ENCODE measurements at places on chromosomes 3 and 15. TPM values are rescaled to one million over a fixed set of nuclear protein-coding genes. Genes with fewer than 3 reads are reported as not detected.

Gene CELF6
- not detected for total RNA-seq

Gene C2CD4B
- 36.1 TPM for total RNA-seq

Gene KCNMB2
- not detected for total RNA-seq

Gene TRAT1
- total RNA-seq = not detected

Gene CDC25A
- 10.8 TPM for total RNA-seq

Gene RTP4
- 2.8 TPM for total RNA-seq

Gene GPR176
- total RNA-seq = 15.7 TPM

Gene SLC25A26
- 12.6 TPM for total RNA-seq

Gene ZIC1
- total RNA-seq = not detected

Gene PRSS50
- total RNA-seq = not detected

Gene TEX9
- total RNA-seq = 0.63 TPM

Gene RASGRF1
- total RNA-seq = not detected

Gene CFAP20DC
- 0.81 TPM for total RNA-seq

Gene REC114
- total RNA-seq = not detected

Gene ZDHHC23
- 2.6 TPM for total RNA-seq

Gene CHRNB4
- not detected for total RNA-seq

Gene HCLS1
- total RNA-seq = 31.9 TPM

Gene ASB14
- total RNA-seq = not detected

Gene IVD
- 57.6 TPM for total RNA-seq

Gene IL16
- 4.9 TPM for total RNA-seq

Gene ITIH4
- 0.38 TPM for total RNA-seq

Gene AADACL2
- not detected for total RNA-seq

Gene PDCD7
- 8.3 TPM for total RNA-seq

Gene LSAMP
- not detected for total RNA-seq

Gene TMEM212
- not detected for total RNA-seq

Gene KCTD6
- total RNA-seq = 4.4 TPM

Gene FOXL2
- not detected for total RNA-seq

Gene GABRR3
- not detected for total RNA-seq

Gene GOLGA8H
- total RNA-seq = 1.0 TPM

Gene PLOD2
- 69.6 TPM for total RNA-seq
